ENCODE measurements at places on chromosomes 11 and 22.

DNA sequence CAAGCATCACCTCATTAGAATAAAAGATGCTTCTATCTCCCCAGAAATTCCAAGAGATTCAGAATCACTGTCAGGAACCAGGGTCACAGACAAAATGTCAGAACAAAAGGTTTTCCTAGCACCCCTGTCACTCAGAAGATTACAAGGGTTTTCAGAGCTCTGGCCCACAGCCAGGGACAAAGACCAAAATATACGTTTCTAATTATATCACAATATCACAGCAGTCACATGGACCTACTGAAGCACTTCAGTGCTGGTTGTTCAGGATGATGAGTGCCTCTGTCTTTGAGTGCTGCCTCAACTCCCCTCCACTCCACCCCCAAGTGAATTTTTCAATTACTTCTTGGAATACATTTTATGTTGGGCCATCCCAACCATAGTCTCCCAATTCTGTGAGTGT is 21.9 kb upstream of the RTL6 start:
- DNase-seq = no peak

DNA sequence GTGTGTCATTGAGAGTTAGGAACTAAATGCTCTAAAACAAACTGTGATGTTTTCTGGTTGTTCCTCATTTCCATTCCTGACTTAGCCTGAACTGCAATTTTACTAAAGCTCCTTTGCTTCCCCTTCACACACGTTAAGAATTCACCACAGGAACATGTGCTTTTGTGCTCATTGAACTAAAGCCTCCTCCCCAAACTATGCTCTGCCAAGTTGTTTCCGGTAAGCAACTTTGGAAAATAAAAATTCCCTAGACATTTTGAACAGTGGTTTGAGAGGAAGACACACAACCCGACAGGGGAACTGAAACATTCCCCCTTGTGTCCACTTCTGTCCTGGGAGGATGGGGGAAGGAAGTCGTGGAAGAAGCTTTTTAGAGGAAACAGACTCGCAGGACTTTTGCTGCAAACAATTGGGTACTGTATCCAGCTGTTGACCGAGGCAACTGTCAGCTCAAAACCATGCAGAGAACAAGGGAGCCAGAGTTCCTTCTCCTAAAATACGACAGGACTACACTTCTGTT is 66.9 kb downstream of the GAB2 start:
- DNase-seq = peak; percentile 24

- no peak for DNase-seq
Measured at GRCh38 chr22:37193629-37194191, 5.7 kb upstream of the C1QTNF6 start.

DNA sequence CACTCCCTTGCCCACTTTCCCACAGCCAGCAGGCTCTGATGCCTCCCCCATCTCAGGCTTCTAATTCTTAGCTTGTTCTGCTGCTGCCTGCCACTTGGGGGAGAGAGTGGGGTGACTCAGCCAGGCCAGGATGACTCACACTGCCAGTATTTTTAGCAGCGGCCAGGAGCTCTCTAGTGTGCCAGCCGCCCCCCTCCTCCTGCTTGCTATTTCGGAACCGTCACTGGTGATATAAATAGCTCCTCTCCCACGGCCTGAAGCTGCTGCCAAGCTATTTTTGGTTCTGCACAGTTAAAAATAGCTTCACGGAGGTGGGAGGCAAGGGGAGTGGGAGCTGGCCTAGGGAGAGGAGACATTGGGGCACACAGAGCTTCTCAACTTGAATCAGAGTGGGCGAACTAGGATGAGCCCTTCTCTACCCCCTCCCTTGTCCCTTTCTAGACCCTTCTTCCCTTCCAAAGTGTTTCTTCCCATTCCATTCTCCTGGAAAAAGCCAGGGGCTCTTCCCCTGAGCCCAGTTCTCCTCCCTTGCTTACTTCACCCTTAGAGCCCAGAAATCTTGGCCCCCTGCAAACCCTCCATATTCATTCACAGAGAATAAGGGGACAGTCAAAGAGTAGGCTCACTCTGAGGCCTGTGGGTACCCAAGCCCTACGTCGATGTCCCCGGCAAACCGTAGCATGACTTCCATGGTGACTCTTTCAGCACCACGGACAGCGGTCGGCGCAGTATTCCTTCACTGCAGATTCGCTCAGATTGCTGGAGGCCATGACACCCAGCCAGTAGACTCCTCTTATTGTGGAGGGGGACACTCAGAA is 2.5 kb upstream of the NPAS4 start:
- DNase-seq = peak; percentile 90

DNA sequence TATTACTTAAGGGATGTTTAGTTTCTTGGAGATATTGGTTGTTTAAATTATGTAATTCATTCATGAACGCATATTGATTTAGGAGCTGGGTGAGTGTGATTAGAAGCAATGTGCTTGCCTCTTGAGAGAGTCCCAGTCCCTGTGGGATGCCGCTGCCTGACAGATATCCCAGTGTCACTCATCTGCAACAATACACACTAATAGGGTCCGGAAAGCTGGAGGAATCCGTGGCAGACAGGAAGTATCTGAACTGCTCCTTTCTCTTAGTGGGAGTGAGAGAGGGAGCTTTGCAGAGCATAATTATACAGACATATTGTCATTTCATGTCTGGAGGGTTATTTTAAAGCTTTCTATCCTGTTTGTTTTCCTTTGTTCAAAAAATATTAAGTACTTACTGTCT is 17.4 kb downstream of the AMOTL1 start:
- no peak for DNase-seq

DNA sequence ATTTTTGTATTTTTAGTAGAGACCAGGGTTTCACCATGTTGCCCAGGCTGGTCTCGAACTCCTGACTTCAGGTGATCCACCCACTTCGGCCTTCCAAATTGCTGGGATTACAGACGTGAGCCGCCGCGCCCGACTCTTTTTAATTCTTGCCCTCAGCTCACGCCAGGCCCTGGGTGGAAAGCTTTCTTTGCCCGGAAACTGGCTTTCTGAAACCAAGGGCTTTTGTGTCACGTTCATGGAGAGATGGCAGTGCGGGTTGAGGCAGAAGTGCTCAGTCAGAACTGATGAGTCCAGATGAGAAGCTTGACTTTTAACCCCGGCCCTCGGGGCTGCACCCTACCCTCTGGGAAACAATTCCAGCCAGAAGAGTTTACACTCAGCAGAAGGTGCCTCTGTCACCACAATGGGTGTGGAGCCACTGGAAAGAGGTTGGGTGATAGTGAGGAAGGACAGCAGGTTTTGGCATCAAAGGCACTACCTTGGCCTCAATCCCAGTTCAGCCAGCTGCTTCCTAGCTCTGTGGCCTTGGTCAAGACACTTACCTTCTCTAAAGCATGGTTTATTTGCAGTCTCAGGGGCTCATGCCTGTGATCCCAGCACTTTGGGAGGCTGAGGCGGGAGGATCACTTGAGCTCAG is 890 bp upstream of the ARFGAP3 start:
- no peak for DNase-seq

DNA sequence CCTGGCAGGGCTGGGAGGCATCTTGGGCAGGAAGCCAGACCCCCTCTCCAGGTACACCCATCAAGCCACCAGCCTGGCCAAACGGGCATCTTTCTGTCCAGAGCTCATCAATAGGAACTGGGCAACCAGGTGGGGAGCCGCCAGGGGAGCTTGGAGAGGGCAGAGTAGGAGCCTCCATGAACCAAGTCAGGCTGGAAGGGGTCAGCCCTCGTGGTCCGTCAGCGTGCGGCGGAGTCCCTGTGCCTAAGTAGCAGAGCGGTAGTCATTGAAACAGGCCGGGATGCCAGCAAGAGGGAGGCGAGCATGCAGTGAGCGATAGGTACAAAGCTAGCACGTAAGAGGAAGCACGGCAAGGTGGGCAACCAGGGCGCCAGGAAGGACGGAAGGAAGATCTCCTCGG is 1.7 kb downstream of the RTL6 start:
- DNase-seq = no peak

- no peak for DNase-seq
Measured at GRCh38 chr22:19169002-19169946, 9.3 kb downstream of the SLC25A1 start.

DNA sequence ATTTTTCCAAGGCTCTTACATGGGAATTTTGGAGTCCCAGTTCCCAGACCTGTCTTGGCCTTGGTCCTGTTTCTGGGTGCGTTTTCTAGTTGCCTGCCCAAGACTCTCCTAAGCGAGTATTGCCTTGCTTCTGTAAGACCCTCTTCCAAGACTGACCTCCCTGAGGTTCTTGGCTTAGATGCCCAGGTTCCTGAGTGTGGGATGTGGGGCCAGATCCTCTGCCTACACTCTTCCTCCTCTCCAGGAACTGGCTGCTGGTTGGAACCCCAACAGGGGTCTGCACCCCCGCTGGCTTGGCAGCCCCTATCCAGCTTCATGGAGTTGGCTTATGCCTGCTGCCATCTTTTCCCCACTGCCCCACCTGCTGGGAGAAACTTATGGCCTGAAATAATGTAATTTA is 429.5 kb downstream of the TENM4 start:
- DNase-seq = no peak

GRCh38 chr11:46534711-46535110 is 59.1 kb downstream of the AMBRA1 start:
- no peak for DNase-seq

DNA sequence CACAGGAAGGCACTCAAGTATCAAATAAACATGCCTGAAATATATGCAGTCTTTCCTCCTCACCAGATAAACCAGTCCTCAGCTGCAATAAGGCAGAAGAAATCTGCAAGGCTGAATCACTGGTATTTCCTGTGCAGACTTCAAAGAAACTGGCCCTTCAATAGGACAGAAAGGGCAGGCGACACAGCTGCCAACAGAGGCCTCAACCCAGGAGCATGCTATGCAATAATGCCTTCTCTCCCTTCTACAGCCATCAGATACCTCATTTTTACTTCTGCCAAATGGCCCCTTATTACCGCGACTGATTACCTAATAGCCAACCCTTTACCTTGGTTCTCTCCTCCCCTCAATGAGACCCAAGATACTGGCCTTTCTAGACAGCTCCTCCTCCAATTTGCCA is 8.0 kb downstream of the NUMA1 start:
- DNase-seq = peak; percentile 32

DNA sequence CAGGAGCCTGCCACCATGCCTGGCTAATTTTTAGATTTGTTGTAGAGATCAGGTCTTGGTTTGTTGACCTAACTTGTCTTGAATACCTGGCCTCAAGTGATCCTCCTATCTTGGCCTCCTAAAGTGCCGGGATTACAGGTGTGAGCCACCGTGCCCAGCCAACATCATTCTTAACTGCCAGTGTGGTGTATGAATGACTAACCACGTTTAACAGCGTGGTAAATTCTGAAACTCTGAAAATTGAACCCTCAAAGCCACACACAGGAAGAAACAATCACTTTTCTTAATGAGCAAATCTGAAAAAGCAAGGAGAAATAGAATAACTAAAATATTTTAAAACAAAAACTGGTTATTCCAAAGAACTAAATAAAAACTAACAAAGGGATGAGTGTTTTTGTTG is 7.4 kb downstream of the TMEM9B start:
- DNase-seq = no peak

DNA sequence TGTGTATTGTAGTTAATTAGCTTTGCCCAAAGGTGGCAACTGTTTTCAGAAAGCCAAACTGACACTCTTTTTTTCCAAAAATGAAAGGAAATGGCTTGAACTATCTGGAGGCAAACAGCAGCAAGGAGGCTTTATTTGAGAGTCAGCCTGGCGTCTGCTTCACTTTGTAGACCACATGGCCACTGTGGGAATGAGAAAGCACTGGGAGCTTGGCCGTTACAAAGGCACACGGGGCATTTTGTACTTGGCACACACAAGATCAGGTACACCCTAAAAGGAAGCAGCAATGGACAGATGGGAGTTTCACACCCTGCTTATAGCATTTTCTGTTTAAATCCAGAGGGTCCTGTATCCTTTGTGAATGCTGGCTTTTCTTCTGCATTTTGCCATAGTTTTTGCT is 126.3 kb downstream of the MPPED2 start:
- DNase-seq = no peak

DNA sequence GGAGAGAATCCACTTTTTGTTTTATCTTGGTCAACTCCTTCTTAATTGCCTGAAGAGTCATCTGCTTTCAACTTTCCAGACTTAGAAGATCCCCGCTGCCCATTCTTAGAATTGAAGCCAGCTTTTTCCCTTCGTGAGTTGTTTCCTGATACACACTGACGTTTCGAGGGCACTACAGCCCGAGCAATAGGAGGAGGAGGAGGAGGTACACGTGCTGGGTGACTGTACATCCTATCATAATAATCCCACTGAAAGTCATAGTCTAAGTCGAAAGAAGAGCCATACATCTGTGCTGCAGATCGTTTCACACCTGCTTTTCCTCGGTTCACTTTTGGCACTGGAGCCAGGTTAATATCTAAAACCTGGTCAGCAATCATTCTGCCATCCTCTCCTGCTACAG is 606.1 kb downstream of the DLG2 start:
- no peak for DNase-seq

DNA sequence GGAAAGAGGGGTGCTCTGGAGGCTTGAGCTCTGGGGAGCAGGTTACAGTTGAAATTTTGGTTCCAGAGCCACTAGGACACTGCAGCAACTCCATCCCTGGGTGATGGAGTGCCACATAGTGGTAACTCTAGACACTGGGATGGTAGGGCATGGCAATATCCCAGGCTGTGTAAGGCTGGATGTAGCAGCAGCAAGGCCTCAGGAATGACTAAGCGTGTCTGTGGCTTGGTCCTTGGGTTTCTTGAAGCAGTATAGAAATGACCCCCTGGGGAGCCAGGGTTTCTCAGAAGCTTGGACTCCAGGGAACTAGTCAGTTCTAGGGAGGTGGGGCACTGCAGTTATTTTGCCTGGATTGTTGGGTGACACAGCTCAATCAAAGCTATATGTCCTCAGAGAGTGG is 8.1 kb downstream of the MS4A4A start:
- DNase-seq = no peak

DNA sequence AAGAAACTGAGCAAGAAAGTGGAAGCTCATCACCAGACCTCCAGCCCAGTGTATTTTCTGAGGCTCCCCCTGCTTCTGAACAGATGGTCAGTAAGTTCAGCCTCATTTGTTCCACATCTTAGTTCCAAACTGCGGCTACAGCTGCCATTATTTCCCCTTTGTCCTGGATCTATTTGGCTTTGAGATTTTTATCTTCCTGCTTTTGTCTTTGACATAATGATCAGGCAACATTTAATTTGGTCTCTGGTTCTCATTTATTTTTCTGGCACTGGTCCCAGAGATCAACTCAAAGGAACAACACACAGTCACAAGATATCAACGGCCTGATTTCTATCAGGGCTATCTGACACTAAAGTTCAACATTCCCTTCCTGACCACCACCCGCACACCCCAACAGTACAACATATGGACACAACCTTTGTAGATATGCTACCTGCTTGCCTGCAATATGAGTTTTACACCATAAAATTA is 137.5 kb downstream of the FAM76B start:
- no peak for DNase-seq

DNA sequence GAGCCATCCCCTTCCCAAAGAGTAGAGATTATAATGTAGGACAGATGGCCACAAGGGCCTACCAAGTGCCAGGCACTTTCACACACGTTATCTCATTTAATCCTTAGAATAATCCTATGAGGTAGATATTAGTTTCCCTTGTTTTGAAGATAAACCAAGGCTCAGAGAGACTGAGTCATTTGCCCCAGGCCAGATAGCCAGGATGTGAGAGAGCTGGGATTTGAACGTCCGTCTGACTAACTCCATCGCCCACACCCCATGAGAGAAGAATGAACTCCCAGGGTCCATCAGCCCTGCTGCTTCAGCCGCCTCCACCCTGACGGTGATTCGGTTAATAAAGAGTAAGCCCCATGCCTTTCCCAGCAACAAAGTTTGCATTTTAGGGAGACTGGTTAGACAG is 10.7 kb downstream of the PRG3 start:
- no peak for DNase-seq

- no peak for DNase-seq
Measured at GRCh38 chr22:45587638-45588505, 83.8 kb upstream of the ATXN10 start.

Data from fibroblast of skin of left biceps (primary cell).